ENCODE measurements at places on chromosomes 16 and 17.

GRCh38 chr17:72065556-72065955 lies 55.3 kb upstream of the SOX9 start:
- no peak for DNase-seq

DNA sequence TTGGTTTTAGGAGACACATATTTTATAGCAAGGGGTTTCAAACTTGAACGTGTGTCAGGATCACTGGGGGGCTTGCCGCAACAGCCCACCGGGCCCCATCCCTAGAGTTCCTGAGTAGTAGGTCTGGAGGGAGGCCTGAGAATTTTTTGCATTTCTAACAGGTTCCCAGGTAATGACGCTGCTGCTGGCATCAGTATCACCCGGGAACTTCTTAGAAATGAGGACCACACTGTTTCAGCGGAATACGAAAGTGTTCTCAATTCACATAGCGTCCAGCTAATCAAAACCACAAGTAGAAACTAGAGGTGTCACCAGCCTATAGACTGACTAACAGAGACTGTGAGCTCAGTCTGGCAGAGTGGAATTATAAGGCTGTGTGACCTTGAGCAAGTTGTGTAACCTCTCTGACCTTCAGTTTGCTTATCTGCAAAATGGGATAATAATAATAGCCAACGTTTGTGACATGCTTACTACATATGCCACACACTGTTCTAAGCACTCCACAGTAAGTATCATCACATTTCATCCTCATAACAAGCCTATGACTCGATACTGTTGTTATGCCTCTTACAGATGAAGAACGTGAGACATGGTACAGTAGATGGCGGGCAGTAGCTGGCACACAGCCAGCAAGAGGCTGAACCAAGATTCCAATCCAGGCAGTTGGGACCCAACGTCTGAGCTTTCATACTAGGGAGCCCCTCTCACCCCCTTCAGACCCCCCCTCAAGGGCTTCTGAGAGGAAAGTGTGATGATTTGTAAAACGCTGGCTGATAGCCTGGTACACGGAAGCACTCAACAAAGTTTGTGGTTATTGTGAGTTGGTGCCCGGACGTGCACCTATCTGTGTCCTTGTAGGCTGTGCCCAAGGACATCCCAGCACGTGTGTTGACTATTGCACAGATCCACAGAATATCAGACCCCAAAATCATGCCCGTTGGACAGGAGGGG lies 4.6 kb upstream of the ICAM2 start:
- no peak for DNase-seq

DNA sequence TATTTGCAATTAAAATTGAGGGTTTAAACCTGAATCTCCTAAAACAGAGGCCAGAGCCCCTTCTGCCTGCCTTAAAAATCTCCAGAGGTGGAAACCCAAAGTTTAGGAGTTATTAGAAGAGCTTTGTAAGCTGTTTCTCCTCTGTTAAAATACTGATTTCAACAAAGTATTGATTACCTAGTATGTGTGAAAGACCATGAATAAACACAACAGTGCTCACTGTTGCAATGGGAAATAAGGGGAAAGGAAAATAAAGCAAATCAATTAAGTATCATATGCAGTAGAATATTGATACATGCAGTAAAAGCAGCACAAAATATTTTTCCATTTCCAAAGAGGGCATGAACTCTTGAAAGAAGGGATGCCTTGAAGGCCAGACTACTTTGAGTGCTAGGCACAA lies 14.7 kb downstream of the CDR2 start:
- DNase-seq, result no peak

DNA sequence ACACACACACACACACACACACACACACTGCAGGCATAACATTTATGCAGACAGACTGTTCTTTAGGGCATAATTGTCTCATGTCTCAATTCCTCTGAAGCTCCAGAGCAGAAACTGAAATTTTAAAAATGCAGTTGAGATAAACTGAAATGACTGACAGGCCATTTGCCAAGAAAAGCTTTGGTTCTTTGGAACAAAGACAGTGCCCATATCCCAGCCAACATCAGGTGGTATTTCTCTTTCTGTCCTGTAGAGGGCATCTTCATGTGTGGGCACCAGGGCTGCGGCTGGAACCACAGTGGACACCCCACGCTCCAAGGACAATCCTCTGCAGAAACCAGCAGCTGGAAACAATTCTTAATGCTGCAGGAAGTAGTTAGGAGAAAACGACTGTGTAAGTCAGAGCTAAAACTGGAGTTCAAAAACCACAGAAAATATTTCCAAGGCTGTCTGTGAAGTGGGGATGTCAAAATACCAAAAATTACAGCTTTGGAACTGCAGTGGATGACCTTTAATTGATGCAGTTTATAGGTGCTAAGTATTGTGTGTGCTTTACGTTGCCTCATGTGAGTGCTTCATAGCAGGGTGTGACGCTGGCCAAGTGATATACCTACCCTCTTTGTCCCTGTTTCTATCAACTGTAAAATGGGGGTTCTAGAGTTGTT lies 10.6 kb upstream of the MEFV start:
- no peak for DNase-seq

DNA sequence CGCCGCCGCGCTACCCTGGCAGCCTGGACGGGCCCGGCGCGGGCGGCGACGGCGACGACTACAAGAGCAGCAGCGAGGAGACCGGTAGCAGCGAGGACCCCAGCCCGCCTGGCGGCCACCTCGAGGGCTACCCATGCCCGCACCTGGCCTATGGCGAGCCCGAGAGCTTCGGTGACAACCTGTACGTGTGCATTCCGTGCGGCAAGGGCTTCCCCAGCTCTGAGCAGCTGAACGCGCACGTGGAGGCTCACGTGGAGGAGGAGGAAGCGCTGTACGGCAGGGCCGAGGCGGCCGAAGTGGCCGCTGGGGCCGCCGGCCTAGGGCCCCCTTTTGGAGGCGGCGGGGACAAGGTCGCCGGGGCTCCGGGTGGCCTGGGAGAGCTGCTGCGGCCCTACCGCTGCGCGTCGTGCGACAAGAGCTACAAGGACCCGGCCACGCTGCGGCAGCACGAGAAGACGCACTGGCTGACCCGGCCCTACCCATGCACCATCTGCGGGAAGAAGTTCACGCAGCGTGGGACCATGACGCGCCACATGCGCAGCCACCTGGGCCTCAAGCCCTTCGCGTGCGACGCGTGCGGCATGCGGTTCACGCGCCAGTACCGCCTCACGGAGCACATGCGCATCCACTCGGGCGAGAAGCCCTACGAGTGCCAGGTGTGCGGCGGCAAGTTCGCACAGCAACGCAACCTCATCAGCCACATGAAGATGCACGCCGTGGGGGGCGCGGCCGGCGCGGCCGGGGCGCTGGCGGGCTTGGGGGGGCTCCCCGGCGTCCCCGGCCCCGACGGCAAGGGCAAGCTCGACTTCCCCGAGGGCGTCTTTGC lies 3.1 kb downstream of the HIC1 start:
- peak; percentile 29 for DNase-seq

GRCh38 chr16:6618874-6619273 lies 713.8 kb upstream of the RBFOX1 start:
- no peak for DNase-seq

- peak; percentile 70 for DNase-seq
Measured at GRCh38 chr17:48429638-48430586, at the start of gene SKAP1. Gene SKAP1 (minus strand): TSS chr17:48430214.

GRCh38 chr16:58118801-58119508 lies 10.2 kb downstream of the CFAP20 start:
- no peak for DNase-seq

GRCh38 chr16:23865853-23866252 lies 30.1 kb downstream of the PRKCB start:
- no peak for DNase-seq

- DNase-seq, result no peak
Measured at GRCh38 chr16:78815713-78816112, 716.3 kb downstream of the WWOX start.

DNA sequence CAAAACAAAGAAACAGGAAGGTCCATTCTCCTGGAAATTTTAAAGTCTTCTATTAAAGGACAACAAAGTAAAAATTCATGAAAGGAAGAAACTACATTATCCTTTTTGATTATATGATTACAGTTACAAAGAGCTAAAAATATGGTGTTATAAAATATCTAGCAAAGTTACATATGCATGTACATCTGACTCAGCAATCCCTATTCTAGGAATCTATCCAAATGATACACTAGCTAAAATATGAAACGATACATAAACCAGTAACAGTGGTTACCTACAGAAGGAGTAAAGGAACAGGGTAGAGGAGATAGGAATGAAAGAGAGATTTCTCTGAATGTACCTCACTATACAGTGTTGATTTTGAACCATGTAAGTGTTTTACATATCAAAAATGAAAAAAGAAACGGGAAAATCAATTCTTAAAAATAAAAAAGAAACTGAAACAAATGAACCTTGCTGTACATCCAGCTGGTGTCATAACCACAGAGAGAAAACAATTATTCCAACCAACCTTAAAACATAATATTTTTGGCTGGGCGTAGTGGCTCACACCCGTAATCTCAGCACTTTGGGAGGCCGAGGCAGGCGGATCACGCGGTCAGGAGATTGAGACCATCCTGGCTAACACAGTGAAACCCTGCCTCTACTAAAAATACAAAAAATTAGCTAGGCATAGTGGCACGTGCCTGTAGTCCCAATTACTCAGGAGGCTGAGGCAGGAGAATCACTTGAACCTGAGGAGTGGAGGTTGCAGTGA lies 41.4 kb downstream of the HYDIN start:
- DNase-seq, result no peak

DNA sequence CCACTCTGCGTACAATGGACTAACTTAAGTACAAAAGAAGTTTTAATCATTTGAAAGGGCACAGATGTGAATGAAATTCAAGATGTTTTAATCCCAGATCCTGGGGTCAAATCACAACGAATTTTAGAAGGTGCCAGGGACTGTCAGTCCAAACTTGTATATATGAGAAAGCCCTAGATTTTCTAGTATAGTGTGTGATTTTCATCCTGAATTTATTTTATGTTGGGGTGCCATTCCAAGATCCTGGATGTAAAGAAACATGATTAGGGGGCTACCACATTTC lies 64.3 kb downstream of the TUBD1 start:
- no peak for DNase-seq

- no peak for DNase-seq
Measured at GRCh38 chr16:81456523-81457325, 12.1 kb downstream of the CMIP start.

- no peak for DNase-seq
Measured at GRCh38 chr17:64186171-64187092, 56.5 kb upstream of the ERN1 start.

DNA sequence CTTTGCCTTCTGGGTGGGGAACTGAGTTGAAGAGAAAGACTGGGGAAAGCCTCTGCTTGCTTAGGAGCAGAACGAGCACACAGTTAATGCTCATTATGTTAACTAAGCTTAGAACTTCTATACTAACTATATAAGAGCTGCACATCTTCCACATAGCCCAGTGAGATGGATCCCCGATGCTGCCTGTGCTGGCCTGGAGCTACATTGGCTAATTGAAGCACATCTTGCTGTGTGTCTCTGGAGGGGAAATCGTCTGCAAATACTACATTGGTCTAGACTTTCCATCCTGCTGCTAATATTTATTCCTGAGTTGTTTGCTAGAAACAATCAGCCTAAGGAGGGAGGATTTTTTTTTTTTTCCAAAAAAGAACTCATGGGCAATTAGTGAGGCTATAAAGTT lies 406.3 kb downstream of the HAPSTR1 start:
- no peak for DNase-seq

GRCh38 chr16:19783363-19784182 lies 65.5 kb downstream of the IQCK start:
- DNase-seq, result no peak

- no peak for DNase-seq
Measured at GRCh38 chr17:13837417-13837816, 231.9 kb upstream of the COX10 start.

DNA sequence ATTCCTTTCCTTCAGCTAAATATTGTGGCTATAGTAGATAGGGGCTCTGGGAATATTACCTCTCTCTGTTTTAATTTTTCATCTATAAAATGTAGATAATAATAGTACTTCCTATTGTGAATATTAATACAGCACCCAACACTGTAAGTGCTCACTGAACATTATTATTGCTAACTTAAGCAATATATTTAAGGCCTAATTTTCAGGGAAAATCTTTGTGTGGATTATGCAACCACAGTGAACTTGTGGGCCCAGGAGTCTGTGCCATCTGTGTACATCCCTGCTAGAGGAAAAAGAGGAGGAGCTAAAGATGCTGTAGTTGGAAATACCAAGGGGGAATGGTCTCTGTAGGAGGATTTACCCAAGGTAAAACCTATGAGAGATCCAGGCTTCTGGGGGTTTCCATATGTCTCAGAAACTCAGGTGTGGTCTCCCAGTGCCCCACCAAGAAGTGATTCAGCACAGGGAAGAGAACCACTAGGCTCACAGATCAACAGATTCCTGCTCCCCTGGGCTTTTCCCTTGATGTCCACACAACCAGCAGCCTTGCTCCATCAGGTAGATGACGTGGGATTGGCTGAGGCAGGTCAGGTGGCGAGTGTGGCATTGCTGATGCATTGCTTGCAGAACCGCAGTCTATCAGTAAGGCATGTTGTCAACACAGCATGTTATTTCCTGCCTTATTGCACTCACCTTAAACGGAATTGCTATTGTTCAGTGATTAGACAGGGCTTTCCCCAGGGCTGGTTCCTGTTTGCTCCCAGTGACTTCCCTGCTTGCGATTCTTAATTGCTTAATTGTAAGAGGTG lies 1.6 kb upstream of the N4BP1 start:
- DNase-seq, result peak; percentile 77

DNA sequence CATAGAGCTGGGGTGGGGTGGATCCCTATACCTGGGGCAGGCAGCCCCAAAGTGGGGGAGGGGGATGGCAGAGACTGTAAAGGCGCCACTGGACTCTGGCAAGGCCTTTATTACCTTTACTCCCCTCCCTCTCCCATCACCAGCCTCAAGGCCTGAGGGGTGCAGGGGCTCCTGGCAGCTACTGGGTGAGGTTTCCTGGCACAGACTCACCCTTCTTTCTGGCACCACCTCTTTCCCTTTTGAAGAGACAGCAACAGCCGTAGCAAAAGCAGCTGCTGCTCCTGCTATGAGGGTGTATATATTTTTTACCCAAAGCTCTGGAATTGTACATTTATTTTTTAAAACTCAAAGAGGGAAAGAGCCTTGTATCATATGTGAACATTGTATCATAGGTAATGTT lies 17.6 kb downstream of the RAPGEFL1 start:
- DNase-seq, result no peak

DNA sequence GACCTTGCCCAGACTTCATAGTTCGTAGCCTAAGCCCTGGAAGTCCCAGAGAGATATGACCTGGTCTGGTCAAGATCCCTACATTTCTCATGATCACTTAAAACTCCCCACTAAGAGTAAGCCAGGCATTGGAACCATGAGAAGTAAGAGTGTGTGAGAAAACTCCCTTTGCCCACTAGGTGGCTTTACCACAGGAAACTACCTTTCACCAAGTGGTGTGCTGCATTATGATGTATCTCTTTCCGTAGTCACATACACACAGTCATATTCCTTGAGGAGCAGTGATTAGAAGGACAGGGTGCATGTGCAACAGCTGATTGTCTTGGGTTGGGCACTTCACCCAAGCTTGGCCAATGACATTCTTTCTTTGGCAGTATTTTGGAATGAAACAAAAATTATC lies 639.3 kb downstream of the KCNJ2 start:
- DNase-seq, result no peak

DNA sequence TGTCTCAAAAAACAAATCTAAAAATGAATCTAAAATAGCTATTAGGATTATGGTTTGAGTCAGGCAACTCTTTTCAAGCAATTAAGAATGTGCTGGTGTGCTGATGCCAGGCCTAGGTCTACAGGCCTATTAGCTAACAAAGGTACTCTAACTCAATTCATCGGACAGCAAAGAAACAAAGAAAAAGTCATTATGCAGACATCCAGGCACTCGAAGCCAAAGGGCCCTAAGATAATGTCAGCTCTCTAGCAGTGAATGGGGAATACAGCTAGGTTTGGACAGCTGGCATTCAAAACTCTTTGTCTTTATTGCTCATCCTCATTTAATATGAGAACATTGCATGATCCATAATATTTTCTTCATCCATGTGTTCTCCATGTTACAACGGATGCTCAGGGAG lies 108.5 kb downstream of the TMEM114 start:
- no peak for DNase-seq

Measured in stimulated activated naive CD8-positive, alpha-beta T cell treated with anti-CD3 and anti-CD28 coated beads, Interleukin-15, Interleukin-2, amounts not matched to agents 100 U/mL and 50 U/mL, for 24 hours (primary cell).